ENCODE measurements at places on chromosomes 3 and 15.

DNA sequence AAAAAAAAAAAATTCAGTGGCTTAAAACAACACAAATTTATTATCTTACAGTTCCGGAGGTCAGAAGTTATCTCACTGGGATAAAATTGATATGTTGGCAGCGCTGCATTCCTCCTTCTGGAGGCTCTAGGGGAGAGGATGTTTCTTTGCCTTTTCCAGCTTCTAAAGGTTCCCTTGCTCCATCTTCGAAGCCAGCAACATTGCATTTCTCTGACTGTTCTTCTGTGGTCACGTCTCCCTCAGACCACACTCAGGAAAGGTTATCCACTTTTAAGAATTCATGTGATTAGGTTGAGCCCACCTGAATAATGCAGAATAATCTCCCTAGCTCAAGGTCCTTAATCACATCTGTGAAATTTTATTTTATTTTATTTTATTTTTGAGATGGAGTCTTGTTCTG, 23.4 kb upstream of the ACAP2 start:
- DNase-seq = no peak

- DNase-seq = no peak
These were observed 78.7 kb downstream of the PLXNA1 start for GRCh38 chr3:127061641-127062040.

DNA sequence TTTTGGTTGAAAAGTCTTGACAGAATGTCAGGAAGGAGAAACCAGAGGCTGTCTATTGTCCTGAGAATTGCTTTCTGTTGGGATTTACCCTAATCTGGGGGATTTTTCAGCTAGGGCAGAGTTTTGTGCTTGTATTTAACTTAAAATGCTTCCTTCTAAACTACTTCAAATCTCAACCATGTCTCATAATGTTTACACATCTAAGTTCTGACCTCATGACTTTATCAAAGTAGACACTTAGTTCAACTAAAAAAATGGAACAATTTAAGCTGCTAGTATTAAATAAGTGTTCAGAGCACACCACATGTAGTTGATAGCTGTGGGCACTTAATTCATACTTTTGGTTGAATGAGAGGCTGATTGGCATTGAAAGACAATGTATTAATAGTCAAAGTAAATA, 28.2 kb downstream of the CLDN1 start:
- DNase-seq = no peak

DNA sequence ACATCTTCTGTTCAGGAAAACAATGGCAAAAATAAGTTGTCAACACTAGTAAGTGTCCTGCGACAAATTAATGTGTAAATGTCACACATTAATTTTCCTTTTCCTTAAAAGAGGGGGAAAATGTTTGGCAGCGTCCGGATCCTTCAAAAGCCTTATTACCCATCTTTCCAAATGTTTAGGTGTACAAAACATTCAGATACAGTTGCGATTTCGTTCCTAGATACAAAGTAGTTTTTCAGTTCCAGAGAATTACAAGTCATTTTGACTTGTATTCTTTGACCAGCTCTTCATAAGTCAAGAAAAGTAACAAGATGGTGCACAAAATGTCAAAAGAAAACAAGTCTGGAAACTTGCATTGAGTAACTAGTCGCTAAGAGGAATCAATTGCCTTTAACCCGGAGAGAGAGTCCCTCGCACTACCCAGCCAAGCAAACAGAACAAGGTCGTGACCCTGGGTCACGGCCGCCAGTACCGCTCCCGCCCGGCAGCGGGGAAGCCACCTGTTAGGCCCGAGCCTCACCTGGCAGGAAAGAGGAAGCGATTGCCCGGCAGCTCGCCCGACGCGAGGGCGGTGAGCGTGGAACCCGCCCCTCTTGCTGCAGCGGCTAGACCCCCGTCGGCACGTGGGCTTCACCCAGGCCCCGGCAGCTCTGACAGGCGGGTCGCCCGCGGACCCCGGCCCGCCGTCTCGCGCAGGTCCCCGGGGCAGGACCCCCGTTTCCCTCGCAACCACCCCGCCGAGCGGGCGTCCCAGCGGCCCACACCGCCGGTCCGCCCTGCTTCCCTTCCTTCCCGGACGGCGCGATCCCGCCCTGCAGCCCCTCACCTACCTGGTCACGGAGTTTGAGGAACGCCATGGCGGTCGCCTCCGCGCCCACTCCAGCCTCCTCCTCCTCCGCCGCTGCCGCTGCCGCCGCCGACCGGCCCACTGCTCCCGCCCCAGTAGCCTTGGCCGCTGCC, 61.0 kb upstream of the ANKRD28 start:
- DNase-seq = peak; percentile 58

GRCh38 chr15:40054855-40055575, 16.0 kb upstream of the SRP14 start:
- DNase-seq = peak; percentile 42

- DNase-seq = no peak
These were observed 128.2 kb upstream of the MEF2A start for GRCh38 chr15:99437315-99438223.

Data from activated CD4-positive, alpha-beta T cell treated with anti-CD3 and anti-CD28 coated beads, Interleukin-2, Interleukin-4, amounts not matched to agents 100 ng/mL and 50 ng/mL, durations not matched to agents 16 hours and 8 hours (primary cell).